Activated CD8-positive, alpha-beta memory T cell treated with anti-CD3 and anti-CD28 coated beads for 1 hour (primary cell): ENCODE measurements at places on chromosomes 2 and 18.

GRCh38 chr18:59910967-59911366 lies 11.2 kb downstream of the PMAIP1 start:
- DNase-seq, result no peak

DNA sequence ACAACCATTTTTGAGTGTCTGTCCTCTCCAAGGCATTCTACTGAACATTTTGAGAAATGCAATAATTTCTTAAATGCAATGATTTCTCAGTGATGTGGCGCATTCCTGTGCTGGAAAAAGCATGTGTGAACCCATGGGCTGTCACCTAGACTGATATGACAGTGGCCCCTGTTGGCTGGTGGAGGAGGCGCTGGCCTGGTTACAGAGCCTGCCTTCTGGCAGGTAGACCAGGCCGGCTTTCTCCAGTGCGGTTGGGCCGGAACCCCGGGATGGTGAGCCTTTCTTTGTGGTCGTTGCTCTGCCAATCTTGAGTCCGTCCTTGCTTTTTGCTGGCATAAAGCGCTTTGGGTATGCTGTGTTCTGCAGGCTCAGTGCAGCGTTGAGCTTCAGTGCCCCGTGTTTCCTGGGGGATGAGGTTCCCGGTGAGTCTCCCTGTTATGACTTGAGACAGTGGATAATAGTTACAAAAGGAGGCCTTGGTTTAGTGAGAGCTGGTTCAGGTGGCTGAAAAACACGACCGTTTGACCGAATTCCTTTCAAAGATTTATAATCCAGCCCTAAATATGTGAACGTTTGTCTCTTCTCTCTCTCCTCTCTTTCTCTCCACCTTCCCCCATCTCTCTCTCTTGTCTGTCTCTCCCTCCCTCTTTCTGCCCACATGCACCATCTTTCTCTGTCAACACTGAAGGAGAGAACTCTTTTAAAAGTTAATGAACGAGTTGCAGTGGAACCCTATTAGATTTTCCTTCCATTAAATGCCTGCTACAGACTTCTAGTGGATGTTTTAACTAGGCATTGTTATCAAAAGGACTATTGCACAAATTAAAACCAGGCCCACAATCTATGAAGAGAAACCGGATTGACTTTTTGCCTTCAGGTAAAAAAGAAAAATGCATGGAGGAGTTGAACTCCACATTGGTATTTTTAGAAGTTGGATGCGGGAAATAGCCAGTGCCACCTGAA lies 34.0 kb downstream of the TSHZ1 start:
- no peak for DNase-seq

DNA sequence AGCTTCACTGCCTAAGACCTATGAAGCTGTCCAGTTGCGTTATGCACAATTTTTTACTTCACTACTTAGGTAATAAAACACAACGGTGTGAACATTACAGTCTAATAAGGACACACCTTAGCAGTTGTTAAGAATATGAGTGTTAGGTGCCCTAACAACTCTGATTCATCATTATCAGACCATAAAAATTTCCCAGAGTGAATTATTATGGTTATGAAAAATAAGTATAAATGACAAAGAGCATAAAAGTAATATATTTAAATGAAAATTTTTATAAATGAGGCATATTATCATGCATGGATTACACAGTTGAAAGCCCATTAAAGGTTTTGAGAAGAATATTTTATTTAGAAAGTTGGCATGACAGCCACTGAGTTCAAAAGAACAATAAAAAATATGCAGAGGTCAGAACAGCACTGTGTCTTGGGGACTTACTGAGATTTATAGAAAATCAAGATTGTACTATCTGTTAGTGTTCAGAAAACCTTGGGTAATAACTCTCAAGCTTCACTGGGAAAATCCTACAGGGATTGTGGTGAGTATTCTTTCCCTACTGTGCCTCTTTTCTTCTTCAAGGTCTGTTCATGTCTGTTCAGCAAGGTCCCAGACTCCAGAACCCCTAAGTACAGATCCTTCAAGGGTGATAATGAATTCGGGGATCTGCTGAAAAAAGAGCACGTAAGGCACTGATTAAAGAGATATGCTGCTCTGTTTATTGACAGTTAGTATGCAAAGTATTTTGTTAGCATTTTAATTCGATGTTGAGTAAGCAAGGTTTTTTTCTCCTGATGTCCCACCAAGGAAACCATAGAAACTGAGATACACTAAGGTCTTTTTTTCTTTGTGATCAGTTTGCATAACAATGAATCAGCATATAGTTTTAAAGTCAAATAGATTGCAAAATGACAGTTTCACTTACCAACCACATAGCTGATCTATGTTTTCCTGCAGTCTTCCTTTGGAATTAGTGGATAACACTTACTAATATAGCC lies 250.0 kb downstream of the DSEL start:
- DNase-seq, result no peak

- no peak for DNase-seq
Observed at GRCh38 chr2:29423061-29423666, 307.9 kb downstream of the CLIP4 start.

DNA sequence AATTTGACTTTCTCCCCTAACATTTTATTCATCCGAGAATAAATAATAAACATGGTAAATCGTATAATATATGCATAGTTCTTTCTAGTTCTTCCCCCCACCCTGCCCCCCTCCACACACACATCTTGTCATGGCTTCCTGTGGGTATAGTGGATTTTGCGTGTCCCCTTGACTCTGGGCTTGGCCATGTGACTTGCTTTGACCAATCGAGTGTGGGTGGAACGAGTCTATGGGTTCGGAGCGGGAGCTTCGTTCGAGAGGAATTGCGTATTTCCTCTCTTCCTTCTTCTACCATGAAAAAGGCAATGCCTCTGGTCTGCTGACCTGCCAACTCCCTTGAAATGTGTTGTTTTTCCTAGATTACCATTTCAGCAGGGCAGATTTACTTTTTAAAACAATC lies 175.2 kb downstream of the LTBP1 start:
- no peak for DNase-seq

DNA sequence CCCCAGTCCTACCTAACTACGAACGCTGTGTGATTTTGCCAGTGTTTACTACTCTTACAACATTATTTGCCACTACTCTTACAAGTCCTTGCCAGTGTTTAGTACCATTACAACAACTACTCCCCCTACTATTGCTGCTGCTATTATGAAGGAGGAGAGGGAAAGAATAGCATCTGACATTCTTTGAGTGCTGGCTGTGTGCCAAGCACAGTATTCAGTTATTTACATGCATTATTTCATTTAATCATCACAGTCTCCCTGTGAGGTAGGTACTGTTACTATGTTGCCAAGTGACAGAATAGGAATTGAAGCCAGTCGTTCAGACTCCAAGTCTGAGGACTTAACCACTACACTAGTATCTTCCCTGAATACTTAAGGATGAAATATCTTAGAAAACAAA lies 185.9 kb upstream of the FOSL2 start:
- DNase-seq, result no peak
